ENCODE measurements at places on chromosomes 3 and 15. TPM values are rescaled to one million over a fixed set of nuclear protein-coding genes. Genes with fewer than 3 reads are reported as not detected.

Gene SUCNR1
- 2.7 TPM for total RNA-seq

Gene TRIM42
- not detected for total RNA-seq

DNA sequence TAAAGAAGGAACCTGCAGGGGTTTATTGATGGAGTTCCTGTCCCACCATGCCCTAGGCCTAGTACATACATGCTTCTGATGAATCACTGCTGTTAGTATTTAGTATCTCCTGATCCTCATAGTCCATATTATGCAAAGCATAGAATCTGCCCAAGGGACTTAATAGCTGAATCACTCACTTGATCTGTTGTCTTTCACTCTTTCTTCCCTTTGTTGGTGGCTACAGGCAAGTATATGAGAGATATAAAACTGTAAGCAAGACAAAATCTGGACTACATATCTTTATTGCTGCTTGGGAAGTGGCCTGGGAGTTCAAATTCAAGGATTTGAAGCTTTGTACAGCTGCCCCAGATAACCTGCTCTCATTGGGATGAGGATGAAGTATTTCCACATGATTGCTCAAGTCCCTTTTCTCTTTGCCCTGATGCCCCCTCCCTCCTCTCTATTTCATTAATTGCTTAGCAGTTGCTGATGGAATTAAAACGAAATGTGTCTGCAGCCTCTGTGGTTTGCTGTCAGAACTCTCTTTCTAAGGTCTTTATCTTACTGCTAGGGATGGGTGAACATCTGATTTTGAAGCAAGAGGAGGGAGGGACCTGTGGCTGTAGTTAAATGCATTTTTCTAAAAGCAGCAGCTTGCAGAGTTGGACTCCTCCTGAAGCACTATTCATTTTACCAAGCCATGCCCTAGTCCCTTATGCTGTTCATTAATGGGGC, 114.1 kb downstream of the ZNF609 start:
- no peak for DNase-seq

GRCh38 chr3:55654123-55654760, 167.1 kb upstream of the WNT5A start:
- no peak for DNase-seq

DNA sequence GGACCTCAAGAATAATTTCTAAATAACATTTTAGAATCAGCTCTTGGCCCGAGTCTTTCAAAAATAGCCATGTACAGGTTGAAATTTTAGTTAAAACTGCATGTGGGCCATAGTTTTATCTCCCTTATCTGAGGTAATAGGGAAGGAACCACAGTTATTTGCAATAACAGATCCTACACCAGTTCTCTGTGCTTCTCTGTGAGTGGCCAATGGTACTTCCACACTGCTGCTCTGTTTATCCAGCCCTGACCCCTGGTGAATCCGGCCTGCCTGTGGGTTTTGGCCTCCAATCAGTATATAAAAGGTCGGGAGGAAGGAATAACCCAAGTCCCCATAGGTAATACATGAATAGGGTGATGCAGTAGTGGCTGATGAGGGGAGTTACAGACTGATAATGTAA, 48.0 kb upstream of the TNIK start:
- DNase-seq, result no peak

- no peak for DNase-seq
These were observed 12.6 kb downstream of the OSBPL11 start for GRCh38 chr3:125582707-125583106.

Gene TMC3
- not detected for total RNA-seq
